Stimulated activated naive CD8-positive, alpha-beta T cell treated with anti-CD3 and anti-CD28 coated beads, Interleukin-15, amount 100 ng/mL, for 72 hours (primary cell): ENCODE measurements at places on chromosomes 5 and 9.
A peak's percentile ranks its signal among the peaks of the same experiment; 100 is the strongest.

GRCh38 chr9:79014929-79015699 is 556.7 kb upstream of the TLE4 start:
- no peak for DNase-seq

DNA sequence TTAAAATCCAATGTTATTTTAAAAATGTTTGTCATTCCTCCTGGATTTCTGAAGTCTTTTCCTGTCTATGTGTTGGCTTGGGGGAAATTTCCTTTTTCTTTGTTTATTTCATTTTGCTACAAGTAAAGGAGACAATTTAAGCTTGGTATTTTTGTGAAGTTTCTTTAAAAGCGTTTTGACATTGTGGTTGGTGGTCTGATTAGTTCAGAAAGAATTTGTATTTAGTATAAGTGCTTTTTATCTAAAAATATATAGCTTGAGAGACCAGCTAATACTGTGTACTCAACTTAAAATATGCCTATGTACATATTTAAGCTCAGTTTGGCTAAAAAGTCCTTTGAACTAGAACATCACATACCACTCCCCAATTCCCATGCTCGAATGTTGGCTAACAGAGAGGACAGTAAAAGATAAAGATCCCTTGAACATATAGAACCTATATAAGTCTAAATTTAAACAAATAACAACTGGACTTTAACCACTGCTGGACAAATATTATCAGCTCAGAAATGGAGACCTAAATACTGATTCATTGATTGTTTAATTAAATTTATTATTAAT is 237.6 kb downstream of the TLE4 start:
- DNase-seq: no peak

- peak; percentile 28 for DNase-seq
Observed at GRCh38 chr5:143812085-143812705, at the start of gene HMHB1. Gene HMHB1, plus strand, starts transcription at chr5:143812161.

- no peak for DNase-seq
Observed at GRCh38 chr5:66494437-66494836, 101.8 kb upstream of the MAST4 start.

- no peak for DNase-seq
Observed at GRCh38 chr9:107239474-107239873, 43.6 kb upstream of the RAD23B start.

GRCh38 chr9:132201139-132201538 is 39.3 kb downstream of the NTNG2 start:
- DNase-seq: no peak

DNA sequence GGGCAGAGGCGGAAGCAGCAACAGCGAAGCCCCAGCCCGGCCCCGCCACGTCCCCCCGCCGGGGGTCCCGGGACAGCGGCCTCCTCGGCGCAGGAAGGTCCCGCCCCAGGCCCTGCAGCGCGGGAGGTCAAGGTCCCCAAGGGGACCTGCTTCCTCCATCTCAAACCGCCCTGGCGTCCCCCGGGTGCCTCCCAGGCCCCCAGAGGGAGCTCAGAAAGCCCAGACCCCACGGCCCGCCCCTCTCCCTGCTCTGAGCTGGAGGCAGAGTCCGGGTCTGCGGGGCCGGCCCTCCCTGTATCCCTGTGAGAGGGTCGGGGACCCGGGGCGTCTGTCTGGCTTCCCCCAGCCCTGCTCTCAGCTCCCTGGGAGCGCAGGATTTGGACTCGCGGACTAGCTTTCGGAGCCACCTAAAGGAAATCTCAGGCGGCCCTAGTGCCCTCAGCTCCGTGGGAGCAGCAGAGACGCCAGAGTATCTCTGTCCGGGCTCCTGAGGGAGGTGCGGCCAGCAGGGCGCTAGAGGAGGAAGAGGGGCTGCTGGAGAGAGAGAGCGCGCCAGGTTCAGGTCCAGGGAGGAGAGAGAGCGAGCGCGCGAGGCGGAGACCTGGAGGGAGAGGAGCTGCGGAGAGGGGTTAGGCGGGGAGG is 30.7 kb downstream of the EXOC3 start:
- DNase-seq: peak; percentile 56

DNA sequence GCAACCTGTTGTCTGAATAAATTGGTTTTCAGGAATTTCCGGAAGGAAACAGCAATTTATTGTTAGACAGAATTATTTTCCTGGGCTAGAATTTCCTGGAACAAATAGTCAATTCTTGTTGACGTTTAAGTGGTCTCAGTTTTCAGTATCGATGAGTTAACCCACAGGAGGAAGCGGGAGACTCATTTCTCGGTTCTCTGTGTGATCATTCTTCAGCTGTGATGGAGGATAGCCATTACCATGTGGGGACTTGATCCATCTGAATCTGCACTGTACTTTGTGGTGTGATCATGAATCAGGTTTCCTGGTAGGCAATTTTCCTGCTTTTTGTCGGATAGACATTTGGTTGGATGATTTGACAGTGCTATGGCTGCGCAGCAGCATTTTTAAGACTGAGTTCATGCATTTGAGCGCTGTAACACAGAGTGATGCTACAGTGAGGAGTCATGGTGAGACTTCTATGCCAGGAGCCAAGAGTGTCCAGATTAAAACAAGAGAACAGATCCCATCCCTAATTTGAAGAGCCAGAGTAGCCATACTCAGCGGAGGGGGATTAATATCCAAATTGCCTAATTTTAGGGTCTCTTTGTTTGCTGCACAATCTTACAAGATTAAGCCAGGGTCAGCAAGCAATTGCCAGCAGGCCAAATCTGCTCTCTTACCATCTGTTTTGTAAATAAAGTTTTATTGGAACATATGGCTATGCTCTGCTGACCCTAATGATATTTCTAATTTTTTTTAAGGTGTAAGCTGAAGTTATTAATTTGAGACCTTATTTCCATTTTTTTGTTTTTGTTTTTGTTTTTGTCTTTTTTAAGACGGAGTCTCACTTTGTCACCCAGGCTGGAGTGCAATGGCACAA is 355.9 kb downstream of the RAB3C start:
- DNase-seq: no peak
